ENCODE measurements at places on chromosomes 4 and X.

DNA sequence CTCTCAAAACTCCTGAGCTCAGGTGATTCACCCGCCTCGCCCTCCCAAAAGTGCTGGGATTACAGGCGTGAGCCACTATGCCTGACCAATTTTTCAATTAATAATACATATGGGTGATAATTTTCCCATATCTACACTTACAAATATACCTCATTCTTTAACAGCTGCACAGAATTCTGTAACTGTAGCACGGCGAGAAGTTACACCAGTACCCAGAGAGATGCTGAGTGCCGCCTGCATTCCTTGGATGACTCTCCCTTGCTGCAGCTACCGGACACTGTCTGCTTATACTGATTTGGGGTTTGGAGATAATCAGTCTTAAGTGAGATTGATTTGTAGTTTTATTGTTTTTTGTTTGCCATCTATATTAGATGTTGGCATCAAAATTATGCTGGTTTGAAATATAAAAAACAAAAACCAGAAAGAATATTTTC lies 5.8 kb downstream of the TIFA start:
- no peak for DNase-seq

DNA sequence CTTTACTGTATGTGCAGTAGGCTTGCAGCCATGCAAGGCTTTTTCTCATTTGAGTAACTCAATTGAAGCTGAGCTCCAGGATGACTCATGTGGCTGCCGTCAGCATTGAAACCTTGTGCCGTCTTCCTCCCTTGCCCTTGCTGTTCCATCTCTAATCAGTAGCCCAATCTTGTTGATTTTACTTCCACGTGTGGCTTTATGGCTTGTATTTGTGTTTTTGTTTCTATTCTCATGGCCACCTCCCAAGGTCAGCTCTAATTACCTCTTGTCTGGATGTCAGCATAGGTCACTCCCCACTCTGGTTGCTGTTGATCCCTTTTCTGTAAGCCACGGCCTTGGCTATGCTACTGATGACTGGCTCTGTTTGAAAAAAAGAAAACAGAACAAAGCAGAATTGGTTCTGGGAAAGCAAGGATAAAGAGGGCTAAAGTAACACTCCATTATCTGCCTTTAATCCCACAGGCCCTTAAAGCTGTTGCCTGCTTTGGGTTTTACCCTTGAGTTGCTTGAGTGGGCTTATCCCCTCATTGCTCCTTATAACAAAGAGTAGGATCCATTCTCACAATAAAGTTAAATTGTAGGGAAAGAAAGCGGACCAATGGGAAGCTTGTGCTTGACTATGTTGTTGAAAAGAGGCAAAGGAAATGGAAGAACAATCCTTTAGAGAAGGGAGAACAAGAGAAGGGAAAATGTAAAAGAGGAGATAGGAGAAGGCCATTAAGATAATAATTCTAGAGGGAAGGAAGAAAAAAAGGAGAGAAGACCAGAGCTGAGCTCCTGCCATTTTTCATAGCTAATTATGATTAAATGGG lies 173.9 kb upstream of the PGRMC2 start:
- DNase-seq, result no peak

DNA sequence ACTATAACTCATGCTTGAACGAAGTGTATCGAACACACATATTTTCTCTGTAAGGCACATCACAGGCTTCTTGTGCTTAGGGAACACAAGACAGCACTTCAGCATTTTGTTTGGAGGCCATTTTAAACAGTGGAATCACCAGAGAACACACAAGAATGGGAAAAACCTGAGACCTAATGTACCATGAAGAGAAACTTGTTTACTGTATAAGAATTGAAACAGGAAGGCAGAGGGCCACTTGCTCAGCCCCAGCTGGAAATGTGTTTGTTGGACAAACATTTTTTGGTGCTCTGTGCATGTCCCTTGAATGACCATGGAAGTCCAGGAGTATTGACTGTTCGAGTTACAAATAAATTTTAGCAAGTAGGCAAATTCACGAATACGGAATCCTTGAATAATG lies 47.5 kb downstream of the RAPGEF2 start:
- peak; percentile 32 for DNase-seq

DNA sequence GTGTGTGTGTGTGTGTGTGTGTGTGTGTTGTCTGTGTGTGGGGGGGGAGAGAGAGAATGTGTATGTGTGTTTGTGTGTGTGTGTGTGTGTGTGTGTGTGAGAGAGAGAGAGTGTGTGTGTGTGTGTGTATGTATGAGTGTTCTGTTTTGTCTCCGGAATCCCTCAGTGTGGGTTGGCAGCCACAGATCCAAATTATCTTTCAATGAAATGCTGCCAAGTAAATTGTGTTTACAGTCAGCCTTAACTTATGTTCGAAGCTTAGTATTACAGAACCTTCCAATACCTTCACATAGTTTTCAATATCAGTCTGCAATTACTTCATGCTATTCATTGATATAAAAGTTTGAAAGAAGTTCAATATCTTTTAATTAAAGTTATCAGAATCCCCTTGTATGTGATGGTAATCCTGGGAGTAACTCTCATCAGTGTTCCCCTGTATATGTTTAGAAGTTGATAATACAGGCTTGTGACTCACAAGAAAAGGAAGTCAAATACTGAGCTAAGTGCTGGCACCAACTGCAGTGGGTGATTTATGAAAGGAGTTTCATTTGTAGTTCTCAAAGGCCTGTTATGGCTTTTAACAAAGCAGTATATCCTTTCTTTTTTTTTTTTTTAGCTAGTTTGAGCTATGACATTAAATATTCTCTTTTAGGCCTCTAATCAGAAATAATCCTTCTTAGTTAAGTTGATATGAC lies 51.6 kb upstream of the HTR2C start:
- no peak for DNase-seq

GRCh38 chrX:134760650-134761049 lies 102.4 kb upstream of the PLAC1 start:
- no peak for DNase-seq

DNA sequence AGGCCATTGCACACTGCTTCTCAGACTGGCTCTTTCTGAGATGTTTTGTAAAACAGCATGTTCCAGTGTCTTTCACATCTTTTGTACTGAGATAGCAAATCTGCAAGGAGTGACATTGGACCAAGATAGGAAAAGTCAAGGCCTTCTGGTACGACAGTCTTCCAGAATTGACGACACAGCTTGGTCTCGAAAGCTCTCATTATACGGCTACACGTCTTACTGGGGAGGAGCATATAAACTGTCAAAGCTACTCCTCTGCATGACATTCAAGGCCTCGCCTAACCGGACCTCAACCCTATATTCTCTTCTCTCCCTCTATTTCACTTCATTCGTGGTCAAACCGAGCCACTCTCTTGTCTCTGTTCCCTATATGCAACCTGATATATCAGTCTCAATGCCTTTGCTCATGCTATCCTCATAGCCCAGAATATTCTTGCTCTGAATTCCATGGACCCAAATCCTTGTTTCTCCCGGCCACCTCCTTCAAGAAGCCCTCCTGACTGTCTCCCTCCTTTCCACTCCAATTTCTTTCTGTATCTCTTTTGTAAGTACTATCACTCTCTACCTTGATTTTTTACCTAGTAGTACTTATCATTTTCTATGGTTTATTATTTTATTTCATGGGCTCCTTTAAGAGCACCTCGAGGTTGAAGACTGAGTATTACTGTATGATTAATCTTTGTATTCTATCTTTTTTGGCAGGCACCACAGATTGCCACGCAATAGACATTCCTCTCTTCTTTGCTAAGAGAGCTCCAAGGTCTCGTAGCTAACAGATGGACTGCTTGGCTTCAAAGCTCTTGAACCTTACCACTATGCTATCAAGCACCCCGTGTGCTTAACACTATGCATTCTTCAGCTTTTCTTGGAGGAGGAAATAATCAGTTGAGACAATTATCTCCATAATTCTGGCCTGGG lies 35.1 kb downstream of the RBM47 start:
- DNase-seq, result no peak

- DNase-seq, result no peak
Measured at GRCh38 chrX:34879886-34880285, 62.7 kb upstream of the FAM47B start.

DNA sequence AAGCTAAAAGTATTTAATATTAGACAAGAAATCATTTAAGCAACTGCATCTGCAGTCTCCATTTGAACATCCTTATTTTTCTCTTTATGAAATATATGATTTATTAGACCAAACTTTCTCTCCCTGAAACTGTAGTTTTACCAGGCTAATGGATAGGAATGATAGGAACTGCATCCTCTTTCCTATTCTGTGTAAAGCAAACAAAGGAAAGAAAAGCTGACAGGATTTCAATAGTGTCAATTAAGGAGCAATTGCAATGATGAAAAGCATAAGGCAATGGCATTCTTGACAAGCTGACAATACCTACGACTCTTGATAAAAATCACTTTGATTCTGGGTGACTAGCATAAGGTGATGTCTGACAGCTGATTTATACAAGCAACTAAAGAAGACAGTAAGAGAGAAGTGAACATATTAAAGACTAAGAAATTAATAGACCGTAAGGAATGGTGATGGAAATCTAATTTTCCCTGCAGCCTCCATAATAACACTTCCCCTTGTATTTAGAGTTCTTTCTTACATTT lies 502.5 kb downstream of the TECRL start:
- no peak for DNase-seq

GRCh38 chr4:150078041-150078578 lies at the start of gene DCLK2:
DCLK2 (plus strand) TSS chr4:150078445; CDS start chr4:150079028, 583 bp downstream.
- peak; percentile 70 for DNase-seq

- DNase-seq, result no peak
Measured at GRCh38 chrX:53239474-53239873, 14.5 kb upstream of the KDM5C start.

- no peak for DNase-seq
Measured at GRCh38 chrX:23524467-23524866, 142.8 kb upstream of the PRDX4 start.

DNA sequence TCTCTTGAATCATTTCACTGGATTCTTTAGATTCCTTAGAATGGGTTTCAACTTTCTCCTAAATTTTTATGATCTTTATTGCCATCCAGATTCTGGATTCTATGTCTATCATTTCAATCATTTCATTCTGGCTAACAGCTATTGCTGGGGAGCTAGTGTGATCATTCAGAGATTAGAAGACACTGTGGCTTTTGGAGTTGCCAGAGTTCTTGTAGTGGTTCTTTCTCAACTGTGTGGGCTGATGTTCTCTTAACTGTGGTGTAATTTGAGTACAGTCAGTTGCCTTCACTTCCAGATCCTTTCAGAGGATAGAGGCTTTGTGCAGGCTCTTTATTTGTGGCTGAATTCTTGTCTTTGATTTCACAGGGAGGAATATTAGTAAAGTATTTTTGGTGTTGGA lies 12.1 kb upstream of the CSN2 start:
- no peak for DNase-seq

GRCh38 chr4:39732728-39733127 lies 34.8 kb downstream of the UBE2K start:
- DNase-seq, result no peak

DNA sequence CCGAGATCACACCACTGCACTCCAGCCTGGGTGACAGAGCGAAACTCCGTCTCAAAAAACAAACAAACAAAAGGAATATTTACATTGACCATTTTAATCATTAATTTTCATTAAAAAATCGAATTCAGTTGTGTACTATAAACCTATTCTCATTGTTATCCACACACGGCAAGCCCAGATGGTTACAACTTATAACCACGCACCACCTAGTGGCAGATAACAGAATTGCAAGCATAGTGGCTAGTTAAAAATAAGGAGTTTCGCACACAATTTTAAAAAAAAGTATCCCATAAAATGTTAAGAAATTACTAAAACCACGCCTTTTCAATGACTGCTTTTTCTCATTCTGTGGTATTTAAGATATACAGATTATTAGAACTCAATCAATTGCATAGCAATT lies 25.4 kb downstream of the MBNL3 start:
- no peak for DNase-seq

- DNase-seq, result no peak
Measured at GRCh38 chrX:39952989-39953388, 144.8 kb downstream of the BCOR start.

DNA sequence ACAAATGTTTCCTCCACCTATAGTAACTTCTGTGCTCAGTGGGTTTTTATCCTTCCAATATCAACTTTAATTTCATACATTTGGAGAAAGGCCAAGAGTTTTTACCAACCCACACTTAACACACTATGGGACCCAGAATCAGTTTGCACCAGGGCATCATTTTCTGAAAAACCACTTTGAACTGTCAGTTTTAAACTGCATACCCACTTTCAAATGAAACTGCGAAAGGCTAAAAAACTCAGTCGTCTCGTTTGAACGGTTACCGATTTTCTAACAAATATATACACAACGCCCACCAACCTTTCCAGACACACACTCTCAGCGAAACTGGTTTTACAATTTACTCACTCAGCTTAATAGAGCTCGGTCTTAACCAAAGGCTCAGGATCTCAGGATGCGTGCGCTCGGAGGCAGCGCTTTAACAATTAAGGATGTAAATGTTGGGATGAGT lies 376 bp downstream of the ABCG2 start:
- DNase-seq, result no peak

- DNase-seq, result no peak
Measured at GRCh38 chrX:150573106-150573505, 4.7 kb downstream of the MTM1 start.

- DNase-seq, result no peak
Measured at GRCh38 chr4:76867880-76868655, 29.9 kb downstream of the SOWAHB start.

- DNase-seq, result no peak
Measured at GRCh38 chrX:105696870-105697269, 125.5 kb upstream of the NRK start.

DNA sequence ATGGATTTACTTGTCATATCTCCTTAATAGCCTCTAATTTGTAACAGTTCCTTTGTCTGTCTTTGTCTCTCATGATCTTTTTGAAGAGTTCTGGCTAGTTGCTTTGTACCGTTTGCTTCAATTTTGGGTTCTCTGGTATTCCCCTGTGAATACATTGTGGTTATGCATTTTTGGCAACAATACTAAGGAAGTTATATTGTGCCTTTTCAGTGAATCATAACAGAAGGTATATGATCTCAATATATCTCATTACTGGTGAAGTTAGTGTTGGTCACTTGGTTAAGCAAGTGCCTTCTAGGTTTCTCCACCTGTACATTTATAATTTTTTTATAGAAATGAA lies 48.6 kb downstream of the DCLK2 start:
- DNase-seq, result no peak

DNA sequence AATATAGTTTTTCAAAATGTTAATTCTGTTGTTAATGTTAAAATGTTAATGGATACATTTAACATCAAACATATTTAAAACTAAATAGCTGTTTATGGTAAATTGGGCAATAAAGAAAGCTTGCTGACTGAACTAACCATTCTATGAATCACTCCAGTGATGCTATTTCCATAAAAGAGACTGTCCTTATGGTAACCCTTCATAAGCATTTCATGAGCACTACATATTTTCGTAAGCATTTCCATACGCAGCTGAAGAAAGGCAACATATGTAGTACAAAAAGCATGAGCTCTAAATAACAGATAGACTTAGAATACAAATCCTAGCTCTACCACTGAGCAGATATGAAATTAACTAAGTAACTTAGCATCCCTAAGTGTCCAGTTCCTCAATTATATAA lies 188.9 kb downstream of the COL25A1 start:
- peak; percentile 15 for DNase-seq

All from left kidney (tissue), 8 donors.